Prostate gland (tissue), 2 donors: ENCODE measurements at places on chromosomes 5 and 9. TPM values are rescaled to one million over a fixed set of nuclear protein-coding genes. Genes with fewer than 3 reads are reported as not detected.

The GFRA3 gene
- not detected for total RNA-seq

The TRPM3 gene
- 0.32 TPM for total RNA-seq

The CEL gene
- total RNA-seq: 1.7 TPM

The FAM151B gene
- total RNA-seq: 3.2 TPM

The FOXD4L5 gene
- total RNA-seq: not detected

The FOXD4 gene
- 0.46 TPM for total RNA-seq

The F2R gene
- total RNA-seq: 4.1 TPM

GRCh38 chr5:33999978-34000377 is 7.9 kb downstream of the AMACR start:
- H3K4me3 ChIP-seq: no peak overlapping the region
- H3K27me3 ChIP-seq: no peaks in the 10 kb centered on the region
- H3K4me1 ChIP-seq: no peaks in the 10 kb centered on the region
- DNase-seq: no peak

- peaks cover 2% of the 10 kb centered on the region for H3K27me3 ChIP-seq
- no peak for DNase-seq
- no peak overlapping the region for H3K4me3 ChIP-seq
- H3K36me3 ChIP-seq: no peaks in the 10 kb centered on the region
These were observed 12.5 kb upstream of the RAPGEF1 start for GRCh38 chr9:131752231-131752884.

- H3K4me1 ChIP-seq: no peaks in the 10 kb centered on the region
- peak overlapping the region; percentile 50 for H3K27ac ChIP-seq
- no peaks in the 10 kb centered on the region for H3K36me3 ChIP-seq
- H3K4me3 ChIP-seq: no peak overlapping the region
- no peak for DNase-seq
These were observed 118.6 kb upstream of the RETREG1 start for GRCh38 chr5:16735101-16736060.

- H3K36me3 ChIP-seq: no peaks in the 10 kb centered on the region
- H3K27ac ChIP-seq: no peak overlapping the region
- H3K4me1 ChIP-seq: peaks cover 8% of the 10 kb centered on the region
- H3K4me3 ChIP-seq: no peak overlapping the region
- no peak for DNase-seq
- H3K27me3 ChIP-seq: no peaks in the 10 kb centered on the region
These were observed 220.2 kb upstream of the DMRT1 start for GRCh38 chr9:621201-621855.

GRCh38 chr9:5667391-5667790 is 38.5 kb downstream of the RIC1 start:
- H3K4me3 ChIP-seq: no peak overlapping the region
- no peaks in the 10 kb centered on the region for H3K36me3 ChIP-seq
- H3K27me3 ChIP-seq: no peaks in the 10 kb centered on the region
- DNase-seq: no peak
- no peak overlapping the region for H3K27ac ChIP-seq

DNA sequence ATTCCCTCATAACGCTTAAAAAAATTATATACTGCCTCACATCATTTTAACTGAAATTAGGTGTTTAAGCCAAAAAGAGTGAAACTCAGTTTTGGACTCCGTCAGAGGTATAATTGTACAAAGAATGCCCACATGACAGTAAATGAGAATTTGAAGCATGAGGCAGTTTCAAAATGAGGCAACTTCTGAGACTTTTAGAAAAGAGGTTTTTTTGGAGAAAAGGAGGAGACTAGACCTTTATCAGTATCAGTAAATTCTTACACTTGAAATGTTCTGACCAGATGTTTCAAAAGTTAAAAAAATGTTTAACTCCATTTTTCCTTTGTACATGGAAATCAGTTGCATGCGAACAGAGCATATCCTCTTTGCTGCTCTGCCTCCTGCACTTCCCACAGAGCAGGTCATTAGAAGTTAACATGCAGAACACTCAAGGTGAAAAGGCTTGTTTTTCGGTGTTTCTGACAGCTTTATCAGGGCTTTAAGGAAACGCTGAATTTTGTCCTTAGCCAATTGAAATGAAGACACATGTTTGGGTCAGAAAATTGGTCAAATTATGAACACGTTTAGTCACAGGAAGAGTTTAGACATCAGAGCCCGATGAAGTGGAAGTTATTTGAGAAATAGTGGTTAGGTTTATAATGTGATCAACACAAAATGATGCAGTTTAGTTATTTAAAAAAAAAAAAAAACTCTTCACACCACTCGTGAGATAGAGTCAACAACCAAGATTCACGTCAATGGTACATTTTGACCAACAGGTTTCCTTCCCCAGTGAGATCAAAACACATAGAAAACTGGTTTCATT is 59.5 kb downstream of the PIK3R1 start:
- H3K4me1 ChIP-seq: no peaks in the 10 kb centered on the region
- DNase-seq: no peak
- H3K4me3 ChIP-seq: no peak overlapping the region
- no peak overlapping the region for H3K27ac ChIP-seq

GRCh38 chr5:162372256-162372655 is 304.7 kb downstream of the GABRG2 start:
- H3K36me3 ChIP-seq: no peaks in the 10 kb centered on the region
- no peaks in the 10 kb centered on the region for H3K27me3 ChIP-seq
- DNase-seq: no peak
- H3K27ac ChIP-seq: no peak overlapping the region
- H3K4me3 ChIP-seq: no peak overlapping the region

DNA sequence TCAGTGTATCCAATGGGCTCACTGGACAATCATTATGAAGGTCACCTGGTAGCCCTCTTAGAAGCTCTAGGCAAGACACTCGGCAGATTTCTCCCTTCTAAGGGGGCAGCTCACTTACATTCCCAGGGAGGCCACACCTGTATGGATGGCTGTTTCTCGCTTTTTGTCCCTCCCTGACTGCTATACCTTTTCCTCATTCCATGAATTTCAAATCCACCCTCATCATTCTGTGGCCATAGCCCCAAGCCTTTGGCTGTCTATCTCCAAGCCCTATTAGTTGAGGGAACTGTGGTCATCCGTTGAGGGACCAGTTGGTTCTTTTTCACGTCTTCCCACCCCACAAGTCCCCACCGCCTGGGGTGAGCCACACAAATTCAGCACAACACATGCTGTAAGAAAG is 85.0 kb upstream of the RARS1 start:
- H3K36me3 ChIP-seq: no peaks in the 10 kb centered on the region
- H3K27me3 ChIP-seq: no peaks in the 10 kb centered on the region
- H3K4me1 ChIP-seq: no peaks in the 10 kb centered on the region

- H3K4me3 ChIP-seq: no peak overlapping the region
- DNase-seq: no peak
- H3K4me1 ChIP-seq: no peaks in the 10 kb centered on the region
- no peak overlapping the region for H3K27ac ChIP-seq
- peaks cover 6% of the 10 kb centered on the region for H3K27me3 ChIP-seq
These were observed 83.1 kb downstream of the KCNT1 start for GRCh38 chr9:135785013-135785575.

DNA sequence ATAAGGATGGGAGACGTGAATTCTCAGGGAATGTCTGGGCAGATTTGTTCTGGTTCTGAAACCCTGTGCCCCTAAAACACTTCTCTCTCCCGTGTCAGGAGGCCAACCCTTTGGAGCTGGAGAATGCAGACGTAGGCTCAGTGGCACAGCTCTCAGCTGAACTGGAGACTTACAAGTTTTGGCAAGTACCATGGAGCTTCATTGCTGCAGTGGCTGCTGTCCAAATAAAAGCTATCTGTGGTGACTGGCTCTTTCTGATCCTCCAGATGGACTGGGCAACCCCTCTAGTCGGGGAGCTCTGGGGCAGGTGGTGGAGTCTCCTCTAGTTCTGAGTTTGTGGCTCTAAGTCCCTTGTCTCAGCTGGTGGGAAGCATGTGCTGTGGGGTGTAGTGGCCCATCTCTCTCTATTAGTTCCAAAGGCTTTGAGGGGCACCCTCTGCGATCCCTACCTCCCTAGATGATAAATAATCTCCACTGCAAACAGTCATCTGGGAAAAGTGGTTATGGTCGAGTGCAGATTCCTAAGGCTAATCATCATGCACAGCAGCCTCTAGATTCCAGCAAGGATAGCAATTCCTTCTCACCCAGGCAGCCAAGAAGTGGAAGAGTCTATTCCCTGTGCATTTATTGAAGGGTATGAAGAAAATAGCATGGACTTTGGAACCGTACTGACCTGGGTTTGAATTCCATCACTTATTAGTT is 204.2 kb upstream of the KLF4 start:
- no peaks in the 10 kb centered on the region for H3K36me3 ChIP-seq
- no peak overlapping the region for H3K4me3 ChIP-seq
- no peak overlapping the region for H3K27ac ChIP-seq
- H3K4me1 ChIP-seq: no peaks in the 10 kb centered on the region
- H3K27me3 ChIP-seq: no peaks in the 10 kb centered on the region
- no peak for DNase-seq

GRCh38 chr5:127571314-127572131 is 54.1 kb downstream of the PRRC1 start:
- H3K27ac ChIP-seq: no peak overlapping the region
- H3K4me1 ChIP-seq: no peaks in the 10 kb centered on the region
- no peak for DNase-seq
- no peak overlapping the region for H3K4me3 ChIP-seq
- no peaks in the 10 kb centered on the region for H3K27me3 ChIP-seq
- no peaks in the 10 kb centered on the region for H3K36me3 ChIP-seq

DNA sequence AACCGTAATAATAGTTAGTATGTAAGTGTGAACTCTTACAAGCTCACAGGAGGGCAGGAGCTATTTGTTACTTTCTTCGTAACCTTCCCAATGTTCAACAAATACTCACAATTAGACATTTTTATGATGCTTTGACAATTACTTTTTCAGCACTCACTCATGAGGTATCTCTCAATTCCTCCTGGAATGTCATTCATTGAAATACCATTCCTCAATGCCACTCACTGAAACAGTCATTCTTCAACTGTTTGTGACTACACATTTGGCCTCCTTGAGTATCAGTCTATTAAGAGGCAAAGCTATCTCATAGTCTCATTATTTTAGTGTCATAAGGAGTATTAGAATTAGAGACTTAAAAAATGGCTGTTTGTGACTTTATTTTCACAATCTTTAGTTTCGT is 734.1 kb upstream of the DMAC1 start:
- H3K36me3 ChIP-seq: no peaks in the 10 kb centered on the region
- no peak for DNase-seq
- H3K27ac ChIP-seq: no peak overlapping the region
- no peaks in the 10 kb centered on the region for H3K4me1 ChIP-seq
- H3K4me3 ChIP-seq: no peak overlapping the region

- no peak overlapping the region for H3K27ac ChIP-seq
- H3K4me1 ChIP-seq: no peaks in the 10 kb centered on the region
- H3K27me3 ChIP-seq: no peaks in the 10 kb centered on the region
These were observed 565.7 kb upstream of the FTMT start for GRCh38 chr5:121285801-121286521.

DNA sequence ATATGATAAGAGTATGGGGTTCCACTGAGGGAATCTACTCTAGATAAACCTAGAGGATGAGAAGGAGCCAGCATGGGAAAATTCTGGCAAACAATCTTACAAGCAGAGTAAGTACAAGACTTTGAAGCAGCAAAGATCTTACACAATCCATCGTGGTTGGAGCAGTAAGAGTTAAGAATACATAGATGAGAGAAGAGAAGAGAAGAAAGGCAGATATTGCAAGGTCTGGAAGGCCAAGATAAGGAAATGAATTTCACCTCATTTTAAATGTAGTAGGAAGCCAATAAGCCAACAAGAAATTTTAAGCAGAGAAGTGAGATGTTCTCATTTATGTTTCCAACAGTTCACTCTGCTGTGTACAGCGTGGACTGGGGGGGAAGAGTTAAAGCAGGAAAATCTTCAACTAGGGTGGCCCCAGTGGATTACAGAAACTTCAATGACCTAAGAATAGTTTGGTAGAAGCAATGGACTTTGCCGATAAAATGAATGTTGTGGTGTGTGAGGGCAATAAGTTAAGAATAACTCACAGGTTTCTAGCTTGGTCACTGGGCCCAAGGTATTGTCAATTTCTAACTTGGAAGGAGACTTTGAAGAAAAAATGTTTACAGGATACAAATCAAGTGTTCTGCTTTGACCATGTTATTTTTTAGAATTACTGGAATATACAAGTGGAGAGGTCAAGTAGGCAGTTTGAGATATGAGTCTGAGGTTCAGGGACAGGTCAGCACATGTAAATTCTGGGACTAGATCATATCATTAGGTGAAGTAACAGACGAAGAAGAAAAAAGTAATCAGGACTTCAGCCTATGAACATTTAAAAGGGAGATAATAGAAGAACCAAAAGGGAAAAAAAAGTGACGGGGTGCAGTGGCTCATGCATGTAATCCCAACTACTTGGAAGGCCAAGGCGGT is 12.1 kb upstream of the ISOC1 start:
- H3K36me3 ChIP-seq: no peaks in the 10 kb centered on the region
- H3K27ac ChIP-seq: no peak overlapping the region

DNA sequence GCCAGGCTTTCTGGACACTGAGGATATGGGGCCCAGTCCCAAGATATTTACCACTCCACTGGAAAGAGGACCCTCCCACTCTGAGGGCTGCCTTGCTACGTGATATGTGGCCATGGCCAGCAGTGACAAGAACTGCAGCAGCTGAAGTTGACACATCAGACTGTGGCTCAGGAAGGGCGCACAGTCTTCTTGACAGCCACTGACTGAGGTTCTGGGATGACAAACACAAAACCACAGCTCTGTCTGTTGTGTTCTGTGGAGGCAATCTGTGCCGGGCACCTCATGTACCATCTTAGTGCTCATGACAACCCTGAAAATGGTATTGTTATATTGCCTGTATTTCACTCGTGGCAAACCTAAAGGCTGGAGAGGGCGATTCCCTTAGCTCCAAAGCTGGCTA is 16.9 kb downstream of the FSTL4 start:
- no peak for DNase-seq
- H3K27ac ChIP-seq: no peak overlapping the region
- no peaks in the 10 kb centered on the region for H3K36me3 ChIP-seq
- H3K27me3 ChIP-seq: no peaks in the 10 kb centered on the region
- no peaks in the 10 kb centered on the region for H3K4me1 ChIP-seq

DNA sequence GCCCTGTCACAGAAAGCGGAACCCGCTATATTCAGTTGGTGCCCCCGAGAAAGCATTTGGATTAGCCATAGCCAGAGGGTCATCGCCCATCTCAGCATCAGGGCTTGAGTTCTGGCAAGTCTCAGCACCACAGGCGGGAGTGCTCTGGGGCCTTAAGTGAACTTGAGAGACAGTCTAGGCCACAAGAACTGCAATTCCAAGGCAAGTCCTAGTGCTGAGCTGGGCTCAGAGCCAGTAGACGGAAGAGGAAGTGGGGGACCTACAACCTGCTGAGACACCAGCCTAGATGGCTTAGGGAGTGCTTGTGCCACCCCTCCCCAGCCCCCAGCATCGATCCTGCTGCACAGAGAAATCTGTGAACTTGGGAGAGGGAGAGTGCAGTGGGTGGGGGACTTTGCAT is 594.9 kb downstream of the CCDC171 start:
- H3K4me3 ChIP-seq: no peak overlapping the region
- no peak overlapping the region for H3K27ac ChIP-seq
- no peaks in the 10 kb centered on the region for H3K4me1 ChIP-seq
- no peaks in the 10 kb centered on the region for H3K36me3 ChIP-seq
- no peaks in the 10 kb centered on the region for H3K27me3 ChIP-seq

GRCh38 chr5:62142351-62142750 is 163.7 kb upstream of the KIF2A start:
- DNase-seq: no peak
- H3K27me3 ChIP-seq: no peaks in the 10 kb centered on the region
- H3K27ac ChIP-seq: no peak overlapping the region
- peaks cover 6% of the 10 kb centered on the region for H3K4me1 ChIP-seq
- H3K4me3 ChIP-seq: no peak overlapping the region

GRCh38 chr9:75033791-75034473 is 5.8 kb upstream of the CARNMT1 start:
- H3K27ac ChIP-seq: no peak overlapping the region
- no peaks in the 10 kb centered on the region for H3K36me3 ChIP-seq
- no peaks in the 10 kb centered on the region for H3K27me3 ChIP-seq
- no peak overlapping the region for H3K4me3 ChIP-seq
- no peak for DNase-seq
